Stimulated activated CD8-positive, alpha-beta memory T cell treated with anti-CD3 and anti-CD28 coated beads, Interleukin-7, amount 100 ng/mL, for 4 hours (primary cell): ENCODE measurements at places on chromosomes 6 and 20.

- no peak for DNase-seq
Observed at GRCh38 chr6:169253337-169254238, at the start of gene THBS2. TSS of gene THBS2 (minus strand) at chr6:169253846. CDS start at chr6:169250784, 3,062 bp downstream.

- DNase-seq, result no peak
Observed at GRCh38 chr6:51830666-51831065, 256.7 kb downstream of the PKHD1 start.

DNA sequence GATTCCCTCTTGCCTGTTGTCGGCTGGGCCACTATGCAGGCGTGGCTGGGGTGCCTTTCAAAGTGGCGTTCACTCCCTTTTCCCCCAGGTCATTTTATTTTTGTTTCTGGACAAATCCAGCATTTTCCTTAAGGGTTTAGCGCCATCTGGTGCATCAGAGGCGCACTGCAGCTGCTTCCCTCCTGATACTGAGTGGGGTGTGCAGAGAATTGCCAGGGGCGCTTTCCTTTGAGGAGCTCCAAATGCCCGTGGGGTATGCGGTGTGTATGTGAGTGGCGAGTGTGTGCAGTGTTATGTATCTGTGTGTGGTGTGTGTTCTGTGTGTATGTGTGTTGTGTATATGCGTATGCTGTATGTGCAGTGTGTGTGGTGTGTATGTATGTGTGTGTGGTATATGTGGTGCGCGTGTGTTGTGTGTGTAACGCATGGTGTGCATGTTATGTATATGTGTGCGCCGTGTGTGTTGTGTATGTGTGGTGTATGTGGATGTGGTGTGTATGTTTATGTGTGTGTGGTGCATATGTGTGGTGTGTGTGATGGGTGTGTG is 100.1 kb upstream of the AGPAT4 start:
- DNase-seq, result peak; percentile 37

GRCh38 chr6:113328886-113329381 is 528.2 kb upstream of the MARCKS start:
- DNase-seq, result no peak

DNA sequence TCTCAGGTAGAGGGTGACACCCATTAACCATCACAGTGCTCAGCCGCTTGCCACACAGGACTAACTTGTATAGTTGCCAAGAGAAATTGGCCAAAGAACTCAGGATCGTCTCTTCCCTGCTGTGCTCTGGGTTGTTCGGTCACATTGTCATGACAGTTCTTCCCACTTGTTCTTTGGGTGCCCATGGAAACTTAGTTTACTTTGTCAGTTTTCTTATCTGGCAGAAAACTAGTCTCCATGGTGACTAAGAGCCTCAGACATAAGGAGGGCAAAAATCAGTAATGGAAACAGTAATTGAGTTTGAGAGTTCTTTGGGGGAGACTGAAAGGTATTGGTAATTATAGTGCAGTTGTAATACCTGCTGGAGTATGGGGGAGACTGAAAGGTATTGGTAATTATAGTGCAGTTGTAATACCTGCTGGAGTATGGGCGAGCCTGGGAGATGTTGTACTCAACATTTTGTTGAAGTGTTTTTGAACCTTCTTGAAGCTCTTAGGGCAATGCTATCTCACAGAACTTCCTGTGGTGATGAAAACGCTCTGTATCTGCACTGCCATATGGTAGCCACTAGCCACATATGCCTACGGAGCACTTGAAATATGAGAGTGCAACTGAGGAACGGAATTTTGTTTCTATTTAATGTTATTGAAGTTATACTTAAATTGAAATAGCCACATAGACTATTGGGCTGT is 95.2 kb upstream of the HDGFL1 start:
- no peak for DNase-seq

GRCh38 chr20:45873409-45874103 is 7.5 kb upstream of the ZSWIM1 start:
- no peak for DNase-seq

GRCh38 chr20:12824328-12825225 is 184.2 kb upstream of the SPTLC3 start:
- DNase-seq, result no peak

GRCh38 chr20:10322073-10323012 is 103.7 kb downstream of the SNAP25 start:
- DNase-seq, result no peak

DNA sequence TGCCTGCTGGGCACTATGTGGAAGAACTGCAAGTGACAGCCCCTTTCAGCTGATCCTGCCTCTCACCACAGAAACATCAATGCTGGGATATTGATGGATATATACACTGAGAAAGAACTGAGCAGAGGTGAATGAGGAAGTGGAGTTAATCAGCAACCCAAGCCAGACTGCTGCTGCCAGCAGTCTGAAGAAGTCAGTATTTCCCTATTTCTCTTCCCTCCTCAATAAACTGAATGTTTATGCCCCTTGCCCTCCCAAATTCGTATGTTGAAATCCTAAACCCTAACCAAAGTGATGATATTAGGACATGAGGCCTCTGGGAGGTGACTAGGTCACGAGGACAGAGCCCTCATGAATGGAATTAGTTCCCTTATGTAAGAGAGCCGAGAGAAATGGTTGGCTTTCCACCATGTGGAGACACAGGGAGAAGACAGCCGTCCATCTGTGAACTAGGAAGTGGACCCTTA is 76.3 kb downstream of the CDK19 start:
- no peak for DNase-seq

DNA sequence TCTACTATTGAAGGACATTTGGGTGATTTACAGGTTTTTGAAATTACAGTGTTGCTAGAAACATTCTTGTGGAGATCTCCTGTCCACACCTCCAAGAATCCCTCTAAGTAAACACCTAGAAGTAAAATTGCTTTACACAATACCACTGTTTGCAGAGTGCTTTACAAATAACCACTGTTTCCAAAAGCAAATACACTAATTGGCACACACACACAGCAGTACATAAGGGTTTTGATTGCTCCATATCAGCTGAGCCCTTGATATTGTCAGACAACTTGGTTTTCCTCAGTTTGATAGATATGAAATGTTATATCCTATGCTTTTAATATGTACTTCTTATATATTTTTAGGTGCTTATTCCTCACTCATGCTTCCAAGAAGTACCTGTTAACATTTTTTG is 6.3 kb downstream of the HMGN4 start:
- DNase-seq, result no peak

DNA sequence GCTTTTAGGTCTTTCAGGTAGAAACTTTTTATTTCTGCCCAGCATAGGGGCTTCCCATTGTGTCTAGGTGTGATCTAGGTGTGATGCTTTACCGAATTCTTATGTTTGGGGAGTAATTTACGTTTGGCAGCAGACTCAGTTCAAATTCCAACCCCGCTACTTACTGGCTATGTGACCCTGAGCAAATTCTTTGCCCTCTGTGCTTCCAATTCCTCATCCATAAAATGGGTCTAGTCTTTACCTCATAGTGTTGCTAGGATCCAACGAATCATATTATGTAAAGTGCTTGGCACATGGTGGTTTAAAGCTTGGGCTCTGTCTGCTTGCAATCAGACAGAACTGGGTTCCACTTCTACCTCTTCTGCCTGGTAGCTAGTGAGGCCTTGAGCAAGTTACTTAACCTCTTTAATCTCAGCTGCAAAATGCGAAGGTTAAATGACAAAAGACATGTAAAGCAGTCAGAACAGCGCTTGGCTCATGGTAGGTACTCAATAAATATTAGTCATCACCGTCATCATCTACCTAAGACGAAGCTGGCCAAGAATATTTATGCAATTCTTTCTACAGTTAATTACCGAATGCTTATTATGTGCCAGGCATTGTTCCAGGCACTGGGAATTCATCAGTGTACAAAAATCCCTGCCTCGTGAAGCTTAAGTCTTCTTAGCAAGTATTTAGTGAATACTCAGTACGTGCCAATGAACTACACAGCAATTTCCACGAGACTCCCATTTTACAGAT is 1.0 kb downstream of the NSFL1C start:
- no peak for DNase-seq

GRCh38 chr6:135655055-135655454 is 157.5 kb upstream of the AHI1 start:
- no peak for DNase-seq

GRCh38 chr6:46263707-46264086 is 92.9 kb upstream of the ENPP5 start:
- DNase-seq, result no peak

GRCh38 chr6:157536223-157536545 is 155.2 kb downstream of the ZDHHC14 start:
- no peak for DNase-seq

DNA sequence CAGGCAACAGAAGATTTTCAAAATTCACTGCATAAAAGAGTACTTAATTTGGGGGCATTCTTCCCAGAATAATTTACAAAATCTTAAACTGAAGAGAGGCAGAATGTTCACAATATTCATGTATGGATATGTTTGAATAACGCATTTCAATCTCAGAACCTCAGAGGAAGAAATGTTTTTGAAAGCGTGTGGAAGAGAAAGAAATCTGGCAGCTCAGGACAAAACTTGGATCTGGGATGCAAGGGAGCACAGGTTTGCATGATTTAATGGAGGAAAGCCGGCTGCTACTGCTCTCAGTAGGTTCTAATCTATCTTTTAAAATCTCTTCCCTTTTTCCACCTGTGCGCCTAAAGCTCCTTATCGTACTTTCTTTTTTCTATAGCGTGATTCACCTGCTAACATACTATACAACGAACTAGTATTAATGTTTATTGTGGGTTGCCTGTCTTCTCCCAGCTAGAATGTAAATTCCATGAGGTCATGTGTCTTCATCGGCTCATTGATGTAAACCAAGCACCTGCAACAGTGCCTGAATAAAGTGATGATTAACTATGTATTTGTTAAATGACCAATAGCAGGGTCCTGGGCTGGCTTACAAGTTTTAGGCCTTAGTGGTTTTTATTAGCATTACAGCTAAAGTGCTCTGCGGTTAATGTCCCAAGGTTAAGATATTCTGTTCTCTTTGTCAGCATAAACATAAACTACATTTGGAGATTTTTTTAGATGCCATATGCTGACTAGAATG is 15.3 kb downstream of the PRL start:
- no peak for DNase-seq

GRCh38 chr20:47392015-47392720 is 35.7 kb upstream of the ZMYND8 start:
- no peak for DNase-seq
